IMR-90 (cell line): ENCODE measurements at places on chromosomes 3 and 15. TPM values are rescaled to one million over a fixed set of nuclear protein-coding genes. Genes with fewer than 3 reads are reported as not detected.

- DNase-seq = no peak
Observed at GRCh38 chr3:57234613-57235575, 7.4 kb downstream of the APPL1 start.

DNA sequence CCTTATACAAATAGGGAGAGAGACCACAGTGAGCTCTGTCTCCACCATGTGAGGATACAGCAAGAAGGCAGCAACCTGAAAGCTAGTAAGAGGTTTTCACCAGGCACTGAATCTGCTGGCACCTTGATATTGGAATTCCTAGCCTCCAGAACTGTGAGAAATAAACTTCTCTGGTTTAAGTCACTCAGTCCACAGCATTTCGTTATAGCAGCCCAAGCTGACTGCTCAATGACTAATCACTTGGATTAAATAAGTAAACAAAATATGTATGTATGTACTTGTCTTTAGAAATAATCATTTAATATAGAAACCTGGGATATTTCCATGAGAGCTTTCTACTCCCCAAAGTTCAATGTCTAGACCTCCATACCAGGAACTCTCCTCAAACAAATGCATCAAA is 162.0 kb downstream of the IMPG2 start:
- peak; percentile 17 for DNase-seq

Gene GOLGA6L2
- total RNA-seq = not detected in 2 replicates

Gene HESX1
- total RNA-seq = 0.36 TPM in 1 of 2 replicates, not detected in the other

DNA sequence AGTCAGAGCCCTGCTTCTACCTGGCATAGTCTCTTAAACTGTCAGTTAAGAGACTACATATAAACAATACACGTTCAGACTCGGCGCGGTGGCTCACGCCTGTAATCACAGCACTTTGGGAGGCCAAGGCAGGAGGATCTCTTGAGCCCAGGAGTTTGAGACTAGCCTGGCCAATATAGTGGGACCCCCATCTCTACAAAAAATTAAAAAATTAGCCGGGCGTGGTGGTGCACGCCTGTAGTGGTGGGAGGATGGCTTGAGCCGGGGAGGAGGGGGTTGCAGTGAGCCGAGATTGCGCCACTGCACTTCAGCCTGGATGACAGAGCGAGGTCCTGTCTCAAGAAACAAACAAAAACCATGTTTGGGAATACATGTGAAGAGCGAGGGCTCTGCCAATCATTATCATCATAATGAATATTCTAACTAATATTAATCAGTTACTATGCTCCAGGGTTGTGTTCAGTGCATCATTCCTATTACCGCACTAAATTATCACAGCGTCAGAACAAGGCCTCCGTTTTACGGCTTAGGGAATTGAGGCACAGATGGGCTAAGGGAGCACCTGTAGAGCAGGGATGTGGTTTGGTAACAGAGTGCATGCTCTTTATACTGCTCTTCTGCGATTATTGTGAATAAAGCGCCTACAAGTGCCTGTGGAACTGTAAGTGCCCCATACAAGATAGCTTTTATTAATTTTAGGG is 844 bp upstream of the UQCC5 start:
- DNase-seq = no peak

DNA sequence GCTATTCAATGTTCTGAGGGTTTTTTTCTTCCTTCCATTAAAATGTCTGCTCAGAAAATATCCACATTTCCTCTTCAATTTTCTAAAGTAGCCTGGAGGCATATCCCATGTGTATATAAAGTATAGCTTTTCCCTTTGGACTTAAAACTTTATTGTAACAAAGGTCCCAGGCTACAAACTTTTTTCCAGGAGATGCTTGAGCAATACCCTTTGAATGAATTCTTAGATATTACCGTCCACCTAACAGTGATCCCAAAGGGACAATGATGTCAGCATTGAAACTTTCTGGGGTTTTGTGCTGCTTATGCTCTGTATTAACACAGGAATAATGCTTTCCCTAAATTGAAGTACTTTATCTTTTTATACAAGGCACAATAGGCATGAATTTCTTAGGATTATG is 525.2 kb downstream of the CADM2 start:
- no peak for DNase-seq

- DNase-seq = peak; percentile 93
Observed at GRCh38 chr3:153161714-153162512, at the start of gene RAP2B. Gene RAP2B (plus strand): TSS chr3:153162226. CDS start chr3:153162694, 468 bp downstream.

Gene TGM4
- total RNA-seq = under 0.01 TPM in 1 of 2 replicates, not detected in the other

Gene COL8A1
- 109 and 119 TPM in 2 replicates for total RNA-seq

Gene CNTN3
- 3.3 and 3.6 TPM in 2 replicates for total RNA-seq

Gene AMIGO3
- total RNA-seq = not detected in 2 replicates

Gene KCNMB3
- 0.72 and 0.83 TPM in 2 replicates for total RNA-seq

Gene CRYBG3
- 23.9 and 26.2 TPM in 2 replicates for total RNA-seq

- DNase-seq = peak; percentile 35
Observed at GRCh38 chr15:91956026-91956723, 102.7 kb downstream of the SLCO3A1 start.

DNA sequence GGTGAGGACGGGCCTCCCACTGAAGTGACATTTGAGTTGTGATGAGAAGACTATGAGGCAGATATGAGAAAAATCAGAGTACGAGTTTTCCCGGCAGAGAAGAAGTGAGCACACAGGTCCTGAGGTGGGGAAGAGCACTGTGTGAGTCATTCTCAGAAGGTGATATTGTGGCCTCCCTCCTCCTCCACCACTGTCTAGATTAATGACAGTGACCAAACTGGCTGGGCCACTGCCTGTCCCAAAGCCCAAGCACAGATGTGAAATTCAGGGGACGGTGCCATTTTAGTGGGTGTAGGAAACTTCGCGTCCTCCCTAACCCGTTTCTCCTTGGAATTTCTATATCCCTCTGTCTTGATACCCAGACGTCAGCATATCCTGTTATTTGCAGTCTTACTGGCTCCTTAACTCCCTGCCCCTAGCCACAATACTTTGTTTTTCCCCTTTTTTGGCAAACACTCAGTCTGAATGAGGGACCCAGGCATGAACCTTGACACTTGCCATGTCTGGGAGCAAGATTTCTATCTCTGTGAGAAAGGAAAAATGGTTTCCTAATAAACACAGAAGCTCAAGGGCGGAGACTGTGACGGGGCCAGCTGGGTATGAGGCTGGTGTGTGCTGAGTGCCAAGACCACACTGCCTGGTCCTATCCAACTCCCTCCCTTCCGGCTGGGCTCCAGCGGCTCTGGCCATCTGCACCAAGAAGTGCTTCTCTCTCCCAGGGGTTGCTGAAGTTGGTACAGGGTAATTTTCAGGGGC is 15.2 kb downstream of the PRICKLE2 start:
- DNase-seq = no peak

Gene CEP152
- total RNA-seq = 7.3 and 10.3 TPM in 2 replicates

GRCh38 chr3:180294282-180295027 is 257.7 kb upstream of the PEX5L start:
- DNase-seq = no peak

DNA sequence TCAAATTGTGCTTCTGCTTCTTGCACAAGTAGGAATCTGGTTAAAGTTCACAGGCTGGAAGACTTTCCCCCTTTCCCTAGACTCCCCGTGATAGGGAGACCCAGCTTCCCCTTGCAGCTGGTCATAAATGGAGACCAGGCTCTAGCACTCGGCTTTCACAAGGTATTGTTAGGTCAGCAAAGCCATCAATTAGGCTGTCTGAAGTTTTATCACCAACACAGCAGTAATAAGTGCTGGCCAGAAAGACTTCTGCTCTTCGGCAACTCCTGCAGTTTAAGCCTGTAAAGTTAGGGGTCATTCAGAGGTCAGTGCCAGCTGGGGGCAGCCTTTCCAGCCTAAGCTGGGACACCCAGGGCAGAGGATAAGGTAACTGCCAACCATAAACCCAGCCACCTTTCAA is 203.4 kb downstream of the MEIS2 start:
- DNase-seq = no peak

GRCh38 chr15:98599909-98600691 is 48.2 kb upstream of the IGF1R start:
- peak; percentile 71 for DNase-seq

GRCh38 chr15:64774629-64775493 is 528 bp downstream of the RBPMS2 start:
- no peak for DNase-seq

DNA sequence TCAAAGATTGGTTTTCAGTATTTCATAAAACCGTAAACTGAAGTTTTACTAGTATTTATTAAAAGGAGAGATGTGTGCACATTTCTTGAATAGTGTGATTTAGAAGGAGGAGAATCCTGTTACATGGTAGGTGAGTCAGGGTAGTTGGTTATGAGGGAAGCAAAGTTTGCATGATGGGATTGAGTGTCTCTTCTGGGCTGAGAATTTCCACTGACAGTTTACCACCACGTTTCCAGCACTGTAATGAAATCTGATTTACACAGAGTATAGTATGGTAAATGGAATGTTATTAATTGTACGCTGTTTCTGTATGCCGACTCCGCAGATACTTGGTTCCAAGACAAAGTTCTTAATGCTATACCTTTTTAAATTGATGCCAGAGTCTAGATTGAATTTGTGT is 1.6 kb downstream of the NECTIN3 start:
- peak; percentile 74 for DNase-seq

Gene PDCD10
- total RNA-seq = 36.7 and 63.0 TPM in 2 replicates

Gene ACTC1
- total RNA-seq = 0.83 and 1.1 TPM in 2 replicates

Gene CAMK2N2
- not detected in 2 replicates for total RNA-seq

DNA sequence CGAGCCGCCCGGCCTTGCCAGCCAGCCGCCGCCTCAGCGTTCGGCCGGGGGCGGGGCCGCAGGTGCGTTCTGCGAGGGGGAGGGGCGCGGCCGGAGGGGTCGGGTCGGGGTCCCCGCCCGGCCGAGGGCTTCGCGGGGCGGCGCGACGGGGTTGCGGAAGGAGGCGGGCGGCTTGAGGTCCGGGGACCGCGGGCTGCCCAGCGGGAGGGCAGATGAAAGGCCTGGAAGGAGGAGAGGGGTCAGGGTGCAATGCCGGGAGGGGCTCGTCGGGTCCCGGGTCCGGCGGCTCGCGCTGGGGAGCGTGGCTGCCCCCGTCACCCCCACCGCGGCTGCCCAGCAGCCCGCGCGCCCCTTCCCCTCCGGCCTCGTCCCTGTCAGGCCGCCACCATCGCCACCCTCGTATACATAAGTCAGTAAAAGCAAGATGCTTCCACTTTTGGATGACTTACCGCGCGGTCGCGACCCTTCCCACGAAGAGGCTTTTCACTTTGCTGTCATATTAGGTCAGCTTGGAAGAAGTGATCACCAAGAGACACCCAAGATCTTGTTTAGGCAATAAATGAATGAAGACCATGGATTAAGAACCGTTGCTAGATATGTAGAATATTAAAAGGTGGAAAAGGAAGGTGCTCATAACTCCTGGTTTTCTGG is 620 bp upstream of the ANP32A start:
- no peak for DNase-seq

Gene ASB14
- not detected in 2 replicates for total RNA-seq

DNA sequence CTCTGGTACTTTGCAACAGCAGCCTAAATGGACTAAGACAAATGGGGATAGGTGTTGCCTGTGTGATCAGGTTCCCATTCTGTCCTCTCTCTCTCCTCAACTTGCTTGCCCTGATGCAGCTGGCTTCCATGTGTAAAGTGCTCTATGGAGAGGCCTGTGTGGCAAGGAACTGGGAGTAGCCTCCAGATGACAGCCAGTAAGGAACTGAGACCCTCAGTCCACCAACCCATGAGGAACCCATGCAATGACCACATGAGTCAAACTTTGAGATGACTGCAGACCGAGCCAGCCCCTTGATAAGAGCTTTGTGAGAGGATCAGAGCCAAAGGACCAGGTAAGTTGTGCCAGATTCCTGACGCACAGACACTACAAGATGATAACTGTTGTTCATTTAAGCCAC is 74.6 kb upstream of the ADPGK start:
- no peak for DNase-seq

DNA sequence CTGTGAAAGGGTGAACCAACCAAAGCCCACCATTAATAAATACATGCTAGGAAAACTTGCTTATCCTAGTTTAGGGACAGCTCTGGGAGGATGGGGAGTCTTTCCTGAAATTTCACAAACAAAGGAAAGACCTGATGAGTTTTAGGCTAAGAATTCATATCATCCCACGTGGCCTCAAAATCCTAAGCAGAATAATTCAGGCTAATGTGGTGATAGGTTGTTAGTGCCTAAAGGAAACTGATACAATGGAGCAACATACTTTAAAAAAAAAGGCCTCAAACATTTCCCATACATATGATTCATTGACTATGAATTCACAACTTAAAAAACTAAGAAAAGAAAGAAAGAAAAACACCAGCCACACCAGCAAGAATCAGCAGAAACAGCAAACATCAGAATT is 126.9 kb upstream of the CNTN4 start:
- DNase-seq = no peak

GRCh38 chr3:146163584-146163983 is 2.6 kb upstream of the PLOD2 start:
- peak; percentile 94 for DNase-seq

Gene NTRK3
- under 0.01 TPM in 2 replicates for total RNA-seq
